ENCODE measurements at places on chromosomes 2 and 18. TPM values are rescaled to one million over a fixed set of nuclear protein-coding genes. Genes with fewer than 3 reads are reported as not detected.
A peak's percentile ranks its signal among the peaks of the same experiment; 100 is the strongest.

The VWC2L gene
- not detected for polyA plus RNA-seq

- DNase-seq: no peak
These were observed 827.7 kb downstream of the SOCS6 start for GRCh38 chr18:71116535-71116934.

- DNase-seq: no peak
These were observed 247.0 kb upstream of the SYT4 start for GRCh38 chr18:43524260-43524659.

The OR6B2 gene
- not detected for polyA plus RNA-seq

- DNase-seq: no peak
These were observed 82.8 kb upstream of the CDCA7 start for GRCh38 chr2:173271825-173272224.

DNA sequence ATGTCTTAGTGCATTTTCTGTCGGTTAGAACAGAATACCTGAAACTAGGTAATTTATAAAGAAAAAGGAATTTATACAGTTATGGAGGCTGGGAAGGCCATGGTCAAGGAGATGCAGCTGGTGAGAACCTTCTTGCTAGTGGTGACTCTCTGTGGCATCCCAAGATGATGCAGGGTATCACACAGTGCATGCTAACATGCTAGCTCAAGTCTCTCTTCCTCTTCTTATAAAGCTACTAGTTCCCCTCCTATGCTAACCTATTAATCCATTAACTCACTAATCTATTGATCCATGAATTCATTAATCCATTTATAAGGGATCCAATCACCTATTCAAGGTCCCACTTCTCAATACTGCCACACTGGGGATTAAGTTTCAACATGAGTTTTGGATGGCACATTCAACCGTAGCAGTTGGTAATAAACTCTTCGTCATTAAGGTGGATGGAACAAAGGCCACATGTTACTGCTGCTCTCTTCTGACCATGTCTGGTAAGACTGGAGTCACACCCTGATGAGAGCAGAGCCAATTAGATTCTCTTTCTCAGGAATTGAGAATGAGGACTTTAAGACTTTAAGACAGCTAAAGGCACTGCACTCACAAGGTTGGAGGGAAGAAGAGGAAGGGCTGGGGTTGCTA is 211.6 kb upstream of the SMAD7 start:
- no peak for DNase-seq

The KCNJ13 gene
- 0.12 TPM for polyA plus RNA-seq

The ALLC gene
- 0.25 TPM for polyA plus RNA-seq

DNA sequence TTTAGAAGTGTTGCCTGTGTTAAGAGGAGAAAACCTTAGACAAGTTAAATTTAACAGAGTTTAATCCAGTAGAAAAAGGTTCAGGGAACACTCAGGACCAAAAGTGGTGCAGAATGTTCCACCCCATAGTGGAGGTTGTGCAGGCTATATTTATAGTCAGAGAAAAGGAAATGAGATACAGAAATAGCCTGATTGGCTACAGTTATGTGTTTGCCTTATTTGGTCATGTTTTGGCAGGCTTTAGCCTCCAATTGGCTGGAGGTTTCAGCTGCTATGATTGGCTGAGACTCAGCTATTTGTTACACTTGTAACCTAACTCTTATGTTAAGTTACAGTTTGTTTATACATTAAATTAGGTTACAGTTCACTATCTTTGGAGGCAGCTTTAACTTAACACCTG is 4.2 kb downstream of the STAMBP start:
- DNase-seq: peak; percentile 24

DNA sequence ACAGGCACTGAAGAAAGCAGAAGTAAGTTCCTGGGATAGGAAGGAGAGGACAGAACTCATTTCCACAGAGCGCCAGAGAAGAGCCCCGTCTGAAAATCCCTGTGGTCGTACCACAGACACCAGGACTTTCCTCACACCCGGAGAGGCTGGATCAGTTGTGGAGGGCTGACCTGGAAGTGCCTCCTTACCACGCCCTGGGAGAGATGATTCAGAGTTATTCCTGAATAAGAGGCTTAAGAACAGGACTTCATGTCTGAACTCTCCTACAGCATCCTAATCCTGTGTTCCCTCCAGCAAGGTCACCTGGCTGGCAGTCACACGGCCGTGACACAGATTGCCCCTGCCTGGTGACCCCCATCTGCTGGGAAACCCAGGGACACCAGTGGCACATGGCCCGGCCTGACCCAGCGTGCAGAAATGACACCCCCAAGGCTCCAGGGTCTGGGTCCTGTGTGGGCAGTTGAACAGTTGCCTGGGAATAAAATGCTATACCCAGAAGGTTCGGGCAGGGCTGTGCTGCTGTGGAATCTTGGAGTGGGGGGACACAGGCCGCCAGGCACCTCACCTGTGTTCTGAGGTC is 105.9 kb downstream of the PXDN start:
- no peak for DNase-seq

The CCDC148 gene
- 0.50 TPM for polyA plus RNA-seq

The RNF152 gene
- polyA plus RNA-seq: 6.5 TPM

DNA sequence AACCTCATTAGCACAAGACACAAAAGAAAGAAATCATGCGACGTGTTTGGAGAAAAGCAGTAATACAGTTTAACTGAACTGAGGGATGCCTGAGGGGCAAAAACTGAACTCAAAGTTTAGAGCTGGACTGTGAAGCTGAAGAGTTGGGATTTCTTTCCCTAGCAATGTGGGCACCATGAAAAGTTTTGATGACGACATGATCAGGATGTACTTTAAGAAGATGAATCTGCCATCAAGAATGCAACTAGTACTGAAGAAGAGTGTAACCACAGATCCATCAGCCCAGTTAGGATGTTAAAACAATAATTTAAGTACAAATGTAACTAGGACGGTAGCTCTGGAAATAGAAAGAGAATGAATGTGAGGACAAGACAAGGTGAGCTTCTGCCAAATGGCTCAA is 196.2 kb downstream of the VWC2L start:
- DNase-seq: no peak

The POTEF gene
- not detected for polyA plus RNA-seq

The UGT1A1 gene
- polyA plus RNA-seq: not detected

The RNF181 gene
- 55.7 TPM for polyA plus RNA-seq

- no peak for DNase-seq
These were observed 293.8 kb upstream of the CHAC2 start for GRCh38 chr2:53473775-53474311.

- no peak for DNase-seq
These were observed 23.6 kb downstream of the THUMPD2 start for GRCh38 chr2:39755466-39755865.

The SERPINB7 gene
- not detected for polyA plus RNA-seq

DNA sequence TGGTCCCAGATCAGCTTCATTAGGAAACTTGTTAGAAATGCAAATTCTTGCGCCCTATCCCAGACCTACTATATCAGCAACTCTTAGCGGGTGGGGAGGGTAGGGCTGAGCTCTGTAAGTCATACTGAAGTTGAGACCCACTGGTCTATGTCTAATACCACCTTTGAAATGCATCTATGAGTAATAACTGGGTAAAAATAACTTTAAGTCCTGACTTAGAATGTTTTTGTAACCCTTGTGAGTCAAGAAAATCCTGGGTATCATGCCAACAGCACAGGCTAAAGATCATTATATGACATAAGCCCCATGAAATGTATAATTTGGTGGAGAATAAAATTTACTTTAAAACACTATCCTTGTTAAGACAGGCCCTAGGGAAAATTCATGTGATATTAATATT is 41.4 kb downstream of the PRKD3 start:
- DNase-seq: no peak

The GALNT3 gene
- polyA plus RNA-seq: 0.94 TPM

The ANKRD62 gene
- not detected for polyA plus RNA-seq

The TEKT4 gene
- not detected for polyA plus RNA-seq

DNA sequence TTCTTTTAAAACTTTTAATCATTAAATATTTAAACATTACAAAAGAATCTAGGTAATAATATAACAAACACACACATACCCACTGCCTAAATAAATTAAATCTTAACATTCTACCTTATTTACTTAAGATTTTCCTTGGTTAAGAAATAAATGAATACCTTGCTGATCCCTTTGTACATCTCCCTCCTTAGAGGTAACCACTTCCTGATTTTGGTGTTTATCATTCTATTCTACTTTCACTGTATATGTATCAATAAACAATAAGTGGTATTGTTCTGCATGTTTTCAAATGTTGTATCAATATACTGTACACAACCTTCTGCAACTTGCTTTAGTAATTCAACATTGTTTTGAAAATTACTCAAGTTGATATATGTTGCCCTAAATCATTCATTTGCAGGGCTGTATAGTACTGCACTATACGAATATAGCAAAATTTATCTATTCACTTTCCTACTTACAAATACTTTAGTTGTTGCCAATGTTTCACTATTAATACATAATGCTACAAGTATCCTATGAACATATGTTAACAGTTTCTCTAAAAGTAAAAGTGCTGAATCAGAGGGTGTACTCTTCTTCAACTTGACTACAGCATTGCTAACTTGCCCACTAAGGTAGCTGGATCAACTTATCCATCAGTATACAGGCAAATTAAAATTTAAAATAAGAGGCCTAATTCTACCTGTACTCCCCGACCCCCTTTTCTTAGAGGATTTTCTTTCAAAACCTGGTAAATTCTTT is 65.8 kb downstream of the MEMO1 start:
- DNase-seq: no peak

GRCh38 chr2:213246497-213247281 is 37.6 kb upstream of the SPAG16 start:
- peak; percentile 25 for DNase-seq

DNA sequence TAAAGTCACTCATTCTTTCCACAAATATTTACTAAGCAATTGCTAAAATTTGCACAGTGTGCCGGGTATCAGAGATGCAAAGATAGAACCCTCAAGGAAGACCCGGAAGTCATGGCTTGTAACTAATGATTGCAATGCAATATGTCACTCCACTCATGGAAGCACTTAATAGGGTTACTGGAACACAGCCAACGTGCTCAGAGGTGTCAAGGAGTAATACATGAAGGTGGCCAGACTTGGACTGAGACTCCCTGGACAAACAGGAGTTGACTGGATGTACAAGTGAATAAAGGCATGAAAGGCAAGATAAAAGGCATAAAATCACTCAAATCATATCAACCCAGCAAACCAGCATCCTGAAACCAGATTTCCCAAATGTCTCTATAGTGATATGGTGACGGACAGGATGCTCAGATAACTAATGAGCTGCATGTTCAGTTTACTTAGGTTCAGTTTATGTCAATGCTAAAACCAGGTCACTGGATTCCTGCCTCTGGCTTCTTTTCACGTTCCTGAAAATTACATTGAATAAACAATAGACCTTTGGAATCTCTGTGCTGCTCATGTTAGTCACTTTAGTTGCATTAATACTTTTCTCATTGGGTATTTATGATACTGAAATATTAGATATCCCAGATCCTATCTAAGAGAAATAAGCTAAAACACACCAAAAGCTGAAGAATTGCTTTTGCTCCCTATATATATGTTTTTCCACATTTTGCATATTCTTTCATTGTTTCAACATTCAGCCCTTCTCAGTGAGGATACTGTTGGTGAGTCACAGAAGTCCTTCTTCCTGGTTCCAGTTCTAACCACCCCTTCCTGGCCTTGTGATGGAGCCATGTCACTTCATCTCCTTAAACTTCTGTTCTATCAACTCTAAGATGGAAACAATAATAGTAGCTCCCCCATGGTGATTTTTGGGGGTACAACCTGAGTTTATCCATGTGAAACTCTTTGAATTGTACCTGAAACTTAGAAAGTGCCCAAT is 688.9 kb upstream of the ID2 start:
- no peak for DNase-seq

DNA sequence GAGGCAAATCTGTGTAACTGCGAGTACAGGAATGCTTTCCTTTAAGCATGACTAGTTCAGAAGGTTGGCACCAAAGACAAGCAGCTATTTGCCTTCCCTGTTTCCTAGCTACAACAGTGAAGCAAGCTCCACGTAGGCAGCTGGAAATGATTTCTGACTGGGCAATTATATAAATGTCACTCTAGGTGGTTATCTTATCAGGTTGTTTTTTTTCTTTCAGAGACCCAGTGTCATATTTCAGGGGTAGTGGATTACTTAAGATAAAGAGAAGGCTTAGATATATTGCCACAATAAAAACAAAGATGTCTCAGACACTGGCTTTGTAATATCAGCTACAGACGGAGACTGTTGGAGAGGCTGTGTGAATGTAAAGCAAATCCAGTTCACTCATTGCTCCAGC is 748.9 kb upstream of the NXPH2 start:
- DNase-seq: no peak

- no peak for DNase-seq
These were observed 13.5 kb upstream of the GPR55 start for GRCh38 chr2:230938516-230939065.

Data from muscle of arm (tissue), 14 donors.